Fibroblast of gingiva (primary cell): ENCODE measurements at places on chromosomes 7 and 10.

DNA sequence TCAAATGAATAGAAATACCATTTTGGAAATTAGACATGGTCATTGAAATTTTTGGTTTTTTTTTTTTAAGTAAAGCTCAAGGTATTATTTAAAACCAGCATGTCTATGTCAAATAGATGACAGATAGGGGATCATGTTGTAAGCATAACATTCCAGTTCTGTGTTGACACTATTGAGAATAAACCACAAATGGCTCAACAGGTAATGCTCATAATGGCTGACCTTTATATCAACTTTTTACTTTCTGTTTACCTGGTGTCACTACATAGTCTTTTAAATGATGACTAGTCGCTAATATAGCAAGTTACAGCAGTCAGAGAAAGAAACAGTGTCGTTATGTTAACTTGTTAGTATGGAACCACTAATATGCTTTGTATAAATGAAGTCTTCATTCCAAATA, 616.0 kb downstream of the GATA3 start:
- DNase-seq, result no peak

DNA sequence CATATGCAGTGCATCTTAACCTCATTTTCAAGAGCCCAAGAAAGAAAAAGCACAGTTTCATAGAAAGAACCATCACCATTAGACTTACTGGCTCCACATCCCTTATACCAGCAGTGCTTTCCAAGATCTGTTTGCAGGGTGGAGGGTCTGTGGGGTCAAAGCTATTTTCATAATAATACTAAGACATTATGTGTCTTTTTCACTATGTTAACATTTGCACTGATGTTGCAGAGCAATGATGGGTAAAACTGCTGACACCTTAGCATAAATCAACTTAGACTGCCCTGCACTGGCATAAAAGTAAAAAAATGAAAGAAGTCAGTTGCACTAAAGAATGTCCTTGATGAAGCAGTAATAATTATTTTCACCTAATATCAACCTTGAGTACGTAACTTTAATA, 166.2 kb downstream of the SKAP2 start:
- no peak for DNase-seq

DNA sequence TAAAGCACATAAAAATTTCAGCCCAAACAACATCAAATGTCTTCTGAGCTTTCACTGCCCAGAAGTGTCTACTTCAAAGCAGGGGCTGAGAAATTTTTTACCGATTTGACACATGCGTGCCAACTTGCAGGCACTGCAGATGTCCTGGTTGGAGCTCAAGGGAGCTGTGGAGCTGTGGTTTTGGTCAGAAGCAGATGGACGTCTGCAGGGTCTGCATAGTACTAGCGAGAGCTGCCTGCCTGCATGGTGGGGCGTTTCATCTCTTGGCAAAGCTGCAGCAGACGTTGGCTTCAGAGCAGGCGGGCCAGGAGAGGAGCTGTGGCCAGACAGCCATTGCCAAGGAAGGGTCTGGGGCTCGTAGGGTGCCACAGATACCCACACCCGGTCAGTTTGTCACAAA, 296.7 kb downstream of the GLRX3 start:
- DNase-seq, result no peak

DNA sequence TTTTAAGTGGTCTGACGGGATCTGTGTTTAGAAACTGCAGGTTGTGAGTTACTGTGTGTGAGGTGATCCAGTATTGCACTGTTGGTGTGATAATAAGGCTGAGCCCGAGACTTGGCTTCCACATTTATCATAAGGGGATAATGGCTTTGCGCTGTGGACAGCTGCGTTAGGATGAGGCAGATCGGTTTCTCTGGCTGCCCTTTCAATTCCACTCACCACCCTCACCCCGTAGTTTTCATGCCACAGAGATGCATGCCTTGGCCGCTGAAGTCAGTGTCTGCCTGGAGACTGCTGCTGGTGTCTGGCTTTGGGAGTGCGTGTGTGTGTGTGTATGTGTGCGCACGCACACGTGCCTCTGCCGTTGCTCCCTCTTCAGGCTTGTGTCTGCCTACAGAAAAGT, 273.0 kb downstream of the CCDC3 start:
- DNase-seq, result peak; percentile 30

DNA sequence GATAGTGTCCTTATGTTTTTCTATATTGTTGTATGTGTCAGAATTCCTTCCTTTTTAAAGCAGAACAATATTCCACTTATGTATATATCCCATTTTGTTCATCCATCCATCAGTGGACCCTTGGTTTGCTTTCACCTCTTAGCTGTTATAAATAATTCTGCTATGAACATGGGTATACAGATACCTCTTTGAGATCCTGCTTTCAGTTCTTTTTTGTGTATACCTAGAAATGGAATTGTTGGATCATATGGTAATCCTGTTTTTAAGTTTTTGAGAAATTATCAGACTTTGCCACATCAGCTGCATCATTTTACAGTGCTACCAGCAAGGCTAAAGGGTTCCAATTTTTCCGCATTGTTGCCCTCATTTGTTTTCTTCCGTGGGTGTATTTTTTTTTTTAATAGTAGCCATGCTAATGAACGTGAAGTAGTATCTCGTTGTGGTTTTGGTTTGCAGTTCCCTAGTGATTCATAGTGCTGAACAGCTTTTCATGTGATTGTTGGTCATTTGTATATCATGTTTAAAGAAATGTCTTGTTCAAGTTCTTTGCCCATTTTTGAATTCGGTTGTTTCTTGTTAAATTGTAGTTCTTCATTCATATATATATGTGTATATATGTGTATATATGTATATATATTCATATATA, 87.8 kb downstream of the LCOR start:
- DNase-seq, result no peak

DNA sequence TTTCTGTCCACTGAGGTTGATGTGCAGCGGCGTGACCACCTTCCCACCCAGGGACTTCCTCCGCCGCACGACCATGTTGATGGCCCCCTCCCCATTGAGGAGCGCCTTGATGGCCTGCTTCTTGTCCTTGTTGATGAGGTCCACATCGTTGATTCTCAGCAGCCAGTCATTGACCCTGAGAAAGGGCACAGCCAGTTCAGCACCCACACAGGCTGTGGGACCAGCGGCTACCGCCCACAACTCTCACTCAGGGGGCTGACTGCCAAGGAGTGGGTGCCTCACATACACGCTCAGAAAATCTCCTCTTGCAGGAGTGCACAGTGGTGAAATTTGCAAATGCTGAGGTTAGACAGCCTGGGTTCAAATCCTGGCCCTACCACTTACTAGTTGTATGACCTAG, 97.2 kb downstream of the DLG5 start:
- DNase-seq, result no peak

GRCh38 chr10:97075961-97076525, 109.7 kb downstream of the SLIT1 start:
- no peak for DNase-seq

- DNase-seq, result peak; percentile 98
Measured at GRCh38 chr10:110336111-110336721, 31.5 kb upstream of the SMNDC1 start.

- no peak for DNase-seq
Measured at GRCh38 chr10:4127518-4128315, 342.7 kb upstream of the KLF6 start.

GRCh38 chr10:34292194-34292565, 522.9 kb downstream of the PARD3 start:
- no peak for DNase-seq

DNA sequence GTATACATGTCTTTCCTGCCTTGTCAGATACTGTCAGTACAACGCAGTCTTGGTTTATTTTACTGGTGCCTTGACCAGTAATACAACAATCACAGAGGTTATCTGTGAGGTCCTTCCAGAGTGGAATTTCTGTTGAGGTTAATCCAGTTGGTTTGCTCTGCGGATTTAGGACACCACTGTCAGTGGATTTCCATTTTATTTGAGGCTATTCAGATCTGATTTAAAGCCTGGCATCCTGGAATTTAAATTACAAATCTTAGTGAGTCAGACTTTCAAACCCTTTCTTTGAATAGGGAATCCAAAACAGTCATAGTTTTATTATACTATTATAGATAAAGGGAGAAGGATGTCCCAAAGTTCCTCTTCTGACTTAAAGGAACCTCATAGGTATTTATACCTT, 40.5 kb downstream of the ANLN start:
- DNase-seq, result no peak

DNA sequence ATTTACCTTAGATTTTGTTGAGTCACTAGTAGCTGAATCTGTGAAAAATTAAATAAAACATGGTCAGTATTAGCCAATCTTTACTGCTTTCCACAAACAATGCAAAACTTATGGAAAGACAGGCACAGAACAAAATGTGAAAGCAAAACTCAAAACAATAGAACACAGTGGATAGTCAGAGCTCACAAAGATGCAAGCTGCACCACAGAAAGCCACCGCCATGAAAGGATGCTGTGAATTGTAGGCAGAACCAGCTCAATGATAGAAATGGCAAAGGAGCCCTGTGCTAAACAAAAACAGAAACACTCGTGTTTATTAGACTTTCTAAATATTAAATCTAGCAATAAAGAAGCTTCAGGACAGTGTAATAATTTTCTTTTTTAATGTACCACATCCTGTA, 134.4 kb downstream of the ARHGAP21 start:
- no peak for DNase-seq

DNA sequence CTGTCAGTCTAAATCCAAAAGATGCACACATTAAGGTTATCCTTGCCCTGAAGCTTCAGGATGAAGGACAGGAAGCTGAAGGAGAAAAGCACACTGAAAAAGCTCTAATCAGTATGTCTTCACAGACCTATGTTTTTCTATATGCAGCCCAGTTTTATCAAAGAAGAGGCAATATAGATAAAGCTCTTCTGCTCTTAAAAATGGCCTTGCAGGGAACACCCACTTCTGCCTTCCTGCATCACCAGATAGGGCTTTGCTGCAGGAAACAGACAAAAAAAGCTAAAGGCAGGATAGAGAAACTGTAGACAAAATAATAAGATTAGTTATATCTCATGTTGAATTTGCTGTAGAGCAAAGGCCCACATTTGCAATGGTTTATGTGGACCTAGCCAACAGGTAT, 14.9 kb upstream of the IFIT1B start:
- no peak for DNase-seq

- DNase-seq, result no peak
Measured at GRCh38 chr7:44700322-44700721, 48.3 kb upstream of the ZMIZ2 start.

GRCh38 chr10:18297659-18298058, 157.4 kb downstream of the CACNB2 start:
- DNase-seq, result no peak

DNA sequence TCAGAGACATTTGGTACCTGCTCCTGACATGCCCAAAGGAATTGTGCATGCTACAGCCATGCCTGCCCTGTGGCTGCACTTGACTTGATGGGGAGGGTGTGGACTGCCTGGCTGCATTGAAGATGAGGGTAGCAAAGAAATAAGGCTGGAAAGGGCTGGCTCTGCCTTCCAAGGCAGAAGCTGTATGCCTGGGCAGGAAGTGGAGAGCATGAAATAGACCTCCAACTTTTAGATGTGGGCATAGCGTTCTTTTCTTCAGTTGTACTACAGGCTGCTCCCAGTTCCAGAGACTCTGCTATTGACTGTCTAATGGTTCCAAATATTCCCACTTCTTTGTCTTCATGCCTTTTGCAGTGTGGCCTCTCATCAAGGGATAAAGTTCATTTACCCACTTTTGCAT, 3.0 kb downstream of the C10orf120 start:
- no peak for DNase-seq

GRCh38 chr7:132643302-132643701, 67.0 kb upstream of the PLXNA4 start:
- DNase-seq, result no peak

DNA sequence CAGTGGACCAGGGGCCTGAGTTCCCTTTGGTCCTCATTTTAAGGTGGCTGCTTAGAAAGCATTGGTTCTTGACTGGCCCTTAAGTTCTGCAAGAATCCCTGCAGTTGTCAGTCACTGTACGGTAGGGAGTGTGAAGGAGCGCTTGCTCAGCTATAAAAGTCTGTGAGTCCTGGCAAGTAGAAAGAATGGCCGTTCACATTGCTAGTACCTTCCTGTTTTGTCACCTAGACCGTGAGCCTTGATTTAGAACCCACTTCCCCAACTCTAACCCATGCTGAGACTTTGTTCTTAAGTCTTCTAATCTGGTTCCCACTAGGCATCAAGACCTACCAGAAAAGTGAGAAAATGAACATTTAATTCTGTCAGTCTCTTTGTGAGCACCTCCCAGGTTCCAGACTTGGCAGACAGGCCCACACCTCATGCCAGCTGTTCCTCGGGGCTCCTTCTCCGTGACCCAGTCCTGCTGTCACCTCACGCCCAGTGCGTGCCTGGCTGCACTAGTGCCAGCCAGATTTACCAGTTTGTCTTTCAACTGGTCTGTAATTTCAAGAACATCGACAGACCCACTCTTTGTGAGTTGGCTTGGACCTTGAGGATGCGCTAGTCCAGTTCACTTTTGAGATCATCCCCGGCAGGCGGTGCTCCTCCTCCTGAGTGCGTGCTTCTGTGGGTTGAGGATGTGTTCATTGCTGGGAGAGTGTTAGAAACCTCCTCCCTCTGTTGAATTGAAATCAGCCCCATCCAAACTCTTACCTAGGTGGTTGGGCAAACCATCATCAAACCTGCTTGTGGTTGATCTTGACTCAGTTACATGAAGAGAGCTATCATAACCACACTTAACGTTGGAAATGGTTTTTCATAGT, 78.5 kb downstream of the SHH start:
- DNase-seq, result no peak

- DNase-seq, result no peak
Measured at GRCh38 chr10:46523962-46524471, 32.4 kb downstream of the GPRIN2 start.

DNA sequence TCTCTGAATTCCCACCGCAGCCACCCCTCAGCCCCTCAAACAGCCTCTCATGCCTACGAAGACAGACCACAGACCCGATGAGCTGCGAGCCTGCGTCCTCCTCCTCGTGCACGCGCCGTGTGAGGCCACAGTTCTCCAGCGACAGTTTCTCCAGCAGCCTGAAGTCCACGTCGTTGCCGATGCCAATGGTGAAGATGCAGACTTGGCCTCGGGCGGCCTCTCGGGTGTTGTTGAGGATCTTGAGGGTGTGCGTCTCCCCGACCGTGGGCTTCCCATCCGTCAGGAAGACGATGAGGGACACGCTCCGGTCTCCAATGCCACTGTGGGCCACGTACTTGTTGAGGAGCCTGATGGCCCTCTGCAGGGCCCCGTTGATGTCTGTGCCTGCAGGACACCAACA, 87.1 kb downstream of the ITIH5 start:
- no peak for DNase-seq

- peak; percentile 84 for DNase-seq
Measured at GRCh38 chr10:32056136-32057035, at the start of gene KIF5B. TSS of gene KIF5B (minus strand) at chr10:32056425. CDS start at chr10:32055973, 452 bp downstream.

- no peak for DNase-seq
Measured at GRCh38 chr7:121605317-121605680, 209.2 kb upstream of the FAM3C start.

DNA sequence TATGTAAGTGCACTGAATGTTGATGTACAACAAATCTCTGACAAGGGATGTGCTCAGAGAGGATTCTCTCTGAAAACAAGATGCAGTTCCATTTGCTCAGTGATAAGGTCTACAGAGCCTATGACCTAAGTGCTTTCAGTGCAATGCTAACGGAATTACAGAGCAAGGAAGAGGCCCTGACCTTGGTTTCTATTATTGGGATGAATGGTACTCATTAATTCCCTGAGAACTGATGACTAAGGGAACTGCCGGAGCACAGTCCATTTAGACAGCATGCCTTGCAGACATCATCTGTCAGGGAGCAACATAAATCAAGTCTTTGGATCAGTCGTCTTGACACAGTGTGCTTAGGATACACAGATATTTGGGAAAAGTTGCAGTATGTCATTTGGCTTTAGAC, 340.8 kb downstream of the PHTF2 start:
- DNase-seq, result peak; percentile 48

GRCh38 chr7:82404652-82405051, 38.9 kb downstream of the CACNA2D1 start:
- DNase-seq, result no peak
